ENCODE measurements at places on chromosomes 12 and 14.

DNA sequence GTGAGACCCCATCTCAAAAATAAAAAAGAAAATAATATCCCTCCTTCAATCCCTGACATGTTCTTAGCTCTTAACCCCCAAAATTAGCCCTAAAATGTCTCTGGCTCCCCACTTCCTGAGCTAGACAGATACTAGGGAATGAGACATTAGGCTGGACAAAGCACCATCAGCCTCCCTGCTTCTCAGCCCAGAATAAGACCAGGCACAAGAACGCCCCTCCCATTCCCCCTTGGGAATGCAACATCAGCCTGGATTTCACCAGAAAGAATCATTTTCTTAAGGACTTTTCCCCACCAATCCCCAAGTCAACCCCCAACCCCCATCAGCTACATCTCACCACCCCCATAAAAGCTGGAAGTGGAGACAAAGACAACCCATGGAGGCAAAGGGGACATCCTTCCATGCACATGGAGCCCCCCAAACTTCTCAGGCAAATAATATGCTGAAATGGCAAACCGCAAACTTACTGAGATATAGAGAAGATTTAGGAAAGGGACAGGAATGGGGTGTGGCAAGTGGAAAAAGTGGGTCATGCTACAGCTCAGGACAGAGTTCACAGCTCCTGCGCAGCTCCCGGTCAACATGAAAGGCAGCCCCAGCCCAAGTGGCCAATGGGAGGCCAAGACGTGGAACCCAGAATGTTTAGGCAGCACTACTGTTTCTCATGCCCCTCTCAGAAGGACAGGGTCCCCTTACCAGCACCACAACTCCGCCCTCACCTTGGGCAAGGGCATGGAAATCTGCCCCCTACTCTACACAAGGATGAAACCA is 2.7 kb downstream of the CHD4 start:
- DNase-seq, result no peak

DNA sequence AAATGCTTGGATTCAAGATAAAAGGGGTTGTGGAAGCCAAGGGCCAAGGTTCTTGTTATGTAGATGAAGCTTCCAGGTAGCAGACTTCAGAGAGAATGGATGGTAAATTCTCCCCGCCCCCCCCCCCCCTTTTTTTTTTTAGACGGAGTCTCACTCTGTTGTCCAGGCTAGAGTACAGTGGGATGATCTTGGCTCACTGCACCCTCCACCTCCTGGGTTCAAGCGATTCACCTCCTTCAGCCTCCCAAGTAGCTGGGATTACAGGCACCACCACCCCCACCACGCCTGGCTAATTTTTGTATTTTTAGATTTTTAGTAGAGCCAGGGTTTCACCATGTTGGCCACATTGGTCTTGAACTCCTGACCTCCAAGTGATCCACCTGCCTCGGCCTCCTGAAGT is 4.1 kb downstream of the DGLUCY start:
- no peak for DNase-seq

DNA sequence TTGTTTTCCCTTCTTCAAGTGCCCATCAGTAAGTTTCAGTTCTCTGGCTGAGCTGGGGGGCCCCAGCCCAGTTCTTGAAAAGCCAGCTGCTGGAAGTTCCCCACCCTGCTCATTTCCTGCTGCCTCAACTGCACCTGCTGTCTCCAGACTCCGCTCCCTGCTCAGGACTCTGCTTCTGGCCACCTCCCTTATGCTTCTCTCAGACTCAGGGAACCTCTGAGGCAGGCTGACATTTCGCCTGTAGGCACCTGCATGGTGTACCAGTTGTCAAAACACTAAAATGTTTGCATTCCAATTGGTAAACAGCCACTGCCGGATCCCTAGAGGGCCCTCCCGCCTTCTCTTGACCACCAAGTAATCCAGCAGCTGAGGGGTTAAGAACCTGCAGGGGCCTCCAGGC is 136.5 kb upstream of the VRK1 start:
- no peak for DNase-seq

DNA sequence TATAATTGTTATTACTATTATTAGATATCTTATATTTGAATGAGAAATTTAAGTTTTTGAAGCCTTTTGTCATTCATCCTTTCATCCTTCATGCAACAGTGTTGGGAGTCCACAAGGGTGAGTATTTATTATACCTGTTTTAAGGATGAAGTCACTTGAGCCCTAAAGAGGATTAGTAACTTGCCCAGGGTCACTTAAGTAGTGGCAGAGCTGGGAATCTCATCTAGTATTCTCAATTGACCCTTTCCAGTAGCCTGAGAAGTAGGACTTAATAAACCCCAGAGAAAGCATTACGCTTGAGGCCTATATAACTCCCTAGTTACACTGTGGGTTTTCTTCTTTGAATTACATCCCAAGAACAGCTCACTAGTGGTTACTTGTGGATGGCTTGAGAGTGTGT is 119.8 kb downstream of the SRGAP1 start:
- no peak for DNase-seq

DNA sequence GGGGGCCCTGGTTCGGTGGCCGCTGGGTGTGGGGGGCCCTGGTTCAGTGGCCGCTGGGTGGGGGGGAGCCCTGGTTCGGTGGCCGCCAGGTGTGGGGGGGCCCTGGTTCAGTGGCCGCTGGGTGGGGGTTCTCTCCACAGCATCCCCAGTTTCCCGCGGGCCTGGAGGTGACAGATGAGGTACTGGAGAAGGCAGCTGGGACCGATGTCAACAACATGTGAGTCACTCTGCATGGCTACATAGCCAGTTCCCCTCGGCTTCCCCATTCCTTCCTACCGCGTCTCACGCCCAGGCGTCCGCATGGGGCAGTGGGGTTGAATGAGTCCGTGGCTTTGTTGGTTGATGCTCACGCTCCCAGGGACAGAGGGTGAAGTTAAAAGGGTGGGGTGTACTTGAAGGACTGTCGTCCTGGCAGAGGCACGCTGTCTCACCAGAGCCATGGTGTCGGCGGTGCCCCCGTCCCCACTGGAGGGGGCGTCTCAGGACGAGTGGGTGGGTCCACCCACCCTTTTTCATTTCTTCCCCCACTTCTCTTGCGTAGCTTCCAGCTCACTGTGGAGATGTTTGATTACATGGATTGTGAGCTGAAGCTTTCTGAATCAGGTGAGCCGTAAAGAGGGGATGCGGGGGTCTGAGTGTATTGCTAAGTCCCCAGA is 15.6 kb downstream of the HIP1R start:
- no peak for DNase-seq

DNA sequence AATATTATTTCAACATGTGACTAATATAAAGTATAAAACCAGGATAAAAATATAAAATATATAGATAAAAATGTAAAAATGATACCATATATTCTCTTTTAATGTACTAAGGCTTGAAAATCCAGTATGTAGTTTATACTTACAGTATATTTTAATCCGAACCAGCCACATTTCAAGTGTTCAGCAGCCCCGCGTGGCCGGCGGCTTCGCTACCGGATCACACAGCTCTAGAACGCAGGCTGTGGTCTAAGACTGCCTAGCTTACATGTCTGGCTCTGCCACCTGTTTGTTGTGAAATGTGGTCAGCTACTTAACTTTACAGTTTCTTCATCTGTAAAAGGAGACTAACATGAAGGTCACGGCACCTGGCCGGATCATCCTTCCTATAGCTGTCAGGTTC is 189.7 kb upstream of the TBX3 start:
- DNase-seq, result no peak

GRCh38 chr14:104697892-104698583 is 8.6 kb downstream of the INF2 start:
- no peak for DNase-seq

Measured in NCI-H1105 treated with DMSO at 0.1 percent for 48 hours (cell line).